GM18507 (cell line): ENCODE measurements at places on chromosomes 7 and 10.

DNA sequence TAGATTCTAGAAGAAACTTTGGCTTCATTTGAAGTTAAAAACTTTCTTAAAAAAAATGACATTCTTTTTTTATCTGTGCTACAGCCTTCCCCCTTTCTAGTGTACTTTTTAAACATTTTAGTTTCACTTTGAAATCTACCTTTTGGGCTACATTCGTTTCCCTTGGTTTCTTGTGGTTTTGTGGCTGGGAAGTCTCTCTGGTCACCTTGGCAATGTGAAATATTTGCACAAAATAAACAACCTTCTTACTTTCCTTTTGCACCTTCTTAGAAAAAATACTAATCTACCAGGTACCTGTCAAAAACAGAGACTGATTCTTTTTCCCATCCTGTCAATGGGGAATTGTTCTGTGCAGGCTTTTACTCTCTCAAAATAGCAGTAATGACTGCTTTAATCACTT lies 350.2 kb downstream of the GATA3 start:
- DNase-seq = no peak

DNA sequence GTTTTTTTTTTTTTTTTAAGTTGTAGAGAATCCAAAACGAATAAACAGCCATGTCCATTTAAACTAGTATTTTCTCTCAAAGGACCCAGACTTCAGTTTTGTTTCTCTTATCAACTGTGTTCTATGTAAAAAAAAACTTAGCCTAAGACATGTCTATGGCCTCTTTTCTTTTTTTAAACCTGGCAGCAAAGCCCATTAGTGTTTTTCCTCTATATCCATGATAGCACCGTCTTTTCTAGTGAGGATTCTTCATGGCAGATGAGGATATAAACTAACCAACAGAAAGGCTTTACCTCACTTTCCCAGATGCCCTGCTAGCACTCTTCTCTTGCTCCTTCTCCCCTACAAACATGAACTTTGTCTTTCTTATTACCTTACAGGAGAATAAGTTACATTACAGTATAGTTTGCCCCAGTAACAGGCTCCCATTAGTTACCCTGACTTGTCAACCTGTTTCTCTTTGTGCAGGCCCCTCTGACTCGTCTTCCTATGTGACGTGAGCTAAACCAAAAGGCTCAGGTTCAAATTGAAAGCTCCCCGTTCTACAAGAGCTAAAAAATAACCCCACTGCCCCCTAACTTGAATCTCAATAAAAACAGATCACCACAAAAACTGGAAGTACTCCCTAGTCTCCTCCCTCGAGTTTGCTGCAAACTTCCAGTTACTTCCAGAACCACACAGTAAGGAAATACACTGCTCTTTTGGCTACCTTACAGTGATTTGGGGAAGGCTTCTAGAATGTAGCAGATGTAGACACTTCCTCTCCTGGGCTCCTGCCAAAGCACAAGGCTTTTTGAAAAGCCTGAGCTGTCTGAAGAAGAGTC lies 20.1 kb downstream of the P4HA1 start:
- no peak for DNase-seq

- DNase-seq = no peak
Observed at GRCh38 chr10:10886861-10887531, 130.7 kb upstream of the CELF2 start.

- no peak for DNase-seq
Observed at GRCh38 chr7:127393368-127394058, 1.0 kb upstream of the ZNF800 start.
